ENCODE measurements at places on chromosomes 3 and 15.

DNA sequence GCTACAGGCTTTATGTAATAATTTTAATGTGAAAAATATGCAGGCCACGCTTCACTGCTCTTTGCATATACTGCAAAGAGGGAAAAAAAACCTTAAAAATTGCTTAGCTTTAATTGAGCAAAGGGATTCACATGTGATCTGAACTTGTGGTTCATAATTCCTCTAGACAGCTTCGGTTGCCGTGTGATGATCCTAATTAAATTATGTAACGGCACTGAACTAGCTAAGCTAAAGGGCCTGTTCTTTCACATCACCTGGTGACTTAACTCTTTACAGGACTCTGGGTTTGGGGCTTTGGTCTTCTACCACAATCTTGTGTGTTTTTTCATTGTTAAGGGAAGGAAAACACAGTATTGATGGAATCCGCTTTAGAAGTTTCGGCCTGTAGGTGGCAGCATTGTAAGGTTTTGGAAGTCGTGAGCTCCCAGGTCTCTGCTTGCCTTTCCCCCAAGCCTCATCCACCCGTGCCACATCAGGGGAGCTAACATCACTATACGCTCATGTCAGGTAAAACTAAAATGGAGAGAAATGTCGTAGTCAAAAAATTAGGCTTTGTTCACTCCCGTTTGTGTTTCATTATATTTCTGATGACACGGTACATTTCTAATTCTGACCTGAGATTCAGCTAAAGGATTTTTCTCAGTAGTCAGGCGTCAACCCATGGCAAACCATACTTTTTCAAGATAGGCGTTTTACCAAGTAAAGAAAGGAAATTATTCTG is 205.6 kb upstream of the DPH6 start:
- DNase-seq, result peak; percentile 36

GRCh38 chr3:98185180-98185579 is 18.7 kb downstream of the OR5H15 start:
- no peak for DNase-seq

- DNase-seq, result no peak
Measured at GRCh38 chr15:28998511-28998910, 112.7 kb downstream of the APBA2 start.

DNA sequence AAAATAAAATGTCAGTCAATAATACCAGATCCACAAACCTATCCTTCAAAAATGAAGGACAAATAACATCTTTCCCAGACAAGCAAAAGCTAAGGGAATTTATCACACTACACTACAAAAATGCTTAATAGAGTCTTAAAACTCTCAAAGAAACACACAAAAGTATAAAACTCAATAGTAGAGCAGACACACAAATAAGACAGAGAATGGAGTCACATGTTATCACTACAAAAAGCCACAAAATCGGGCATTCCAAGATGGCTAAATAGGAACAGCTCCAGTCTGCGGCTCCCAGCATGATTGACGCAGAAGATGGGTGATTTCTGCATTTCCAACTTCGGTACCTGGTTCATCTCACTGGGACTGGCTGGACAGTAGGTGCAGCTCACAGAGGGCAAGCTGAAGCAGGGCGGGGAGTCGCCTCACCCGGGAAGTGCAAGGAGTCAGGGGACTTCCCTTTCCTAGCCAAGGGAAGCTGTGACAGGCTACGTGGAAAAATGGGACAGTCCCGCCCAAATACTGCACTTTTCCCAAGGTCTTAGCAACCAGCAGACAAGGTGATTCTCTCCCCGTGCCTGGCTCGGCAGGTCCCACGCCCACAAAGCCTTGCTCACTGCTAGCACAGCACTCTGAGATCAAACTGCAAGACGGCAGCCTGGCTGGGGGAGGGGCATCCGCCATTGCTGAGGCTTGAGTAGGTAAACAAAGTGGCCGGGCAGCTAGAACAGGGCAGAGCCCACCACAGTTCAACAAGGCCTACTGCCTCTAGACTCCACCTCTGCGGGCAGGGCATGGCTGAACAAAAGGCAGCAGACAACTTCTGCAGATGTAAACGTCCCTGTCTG is 46.3 kb downstream of the SENP7 start:
- no peak for DNase-seq

GRCh38 chr3:159813822-159814531 is 174.7 kb upstream of the IL12A start:
- no peak for DNase-seq

DNA sequence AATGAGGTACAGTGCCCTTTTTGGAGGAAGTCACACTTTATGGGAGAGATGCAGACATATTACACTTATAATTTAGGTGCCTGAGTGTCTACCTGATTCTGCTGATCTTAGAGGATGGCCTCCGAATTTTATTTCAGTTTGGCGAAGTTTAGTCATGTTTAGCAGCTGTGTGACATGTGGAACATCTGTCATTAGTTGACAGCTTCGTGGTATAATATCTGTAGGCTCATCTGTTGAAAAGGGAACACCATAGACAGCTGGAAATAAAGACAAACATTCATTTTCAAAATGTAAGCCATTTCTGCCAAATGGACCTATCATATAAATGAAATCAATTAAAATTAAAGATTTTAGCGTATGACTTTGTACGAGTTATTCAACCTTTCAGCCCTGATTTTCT is 165.4 kb downstream of the CFAP20DC start:
- no peak for DNase-seq

DNA sequence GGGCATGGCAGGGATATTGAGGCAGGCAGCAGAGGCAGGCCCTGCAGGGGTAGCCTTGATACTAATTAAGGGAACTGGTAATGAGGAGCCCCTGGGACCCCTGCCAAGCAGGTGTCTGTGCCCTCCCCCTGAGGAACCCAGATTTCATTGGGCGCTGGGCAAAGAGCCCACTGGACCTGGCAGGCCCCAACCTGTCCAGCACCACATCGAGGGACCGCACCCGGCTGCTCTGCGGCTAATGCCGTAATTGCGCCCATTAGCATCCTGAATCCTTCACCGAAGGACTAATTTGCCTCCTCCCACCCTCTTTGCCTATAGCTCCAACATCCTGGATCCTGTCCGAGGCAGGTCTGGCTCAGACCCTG is 13.7 kb upstream of the SEMA3B start:
- DNase-seq, result no peak
